ENCODE measurements at places on chromosomes 3 and 15.

GRCh38 chr15:92914103-92914499 is 14.0 kb downstream of the CHD2 start:
- DNase-seq, result no peak

- DNase-seq, result no peak
Observed at GRCh38 chr3:62875558-62876002, 364 bp upstream of the CADPS start.

DNA sequence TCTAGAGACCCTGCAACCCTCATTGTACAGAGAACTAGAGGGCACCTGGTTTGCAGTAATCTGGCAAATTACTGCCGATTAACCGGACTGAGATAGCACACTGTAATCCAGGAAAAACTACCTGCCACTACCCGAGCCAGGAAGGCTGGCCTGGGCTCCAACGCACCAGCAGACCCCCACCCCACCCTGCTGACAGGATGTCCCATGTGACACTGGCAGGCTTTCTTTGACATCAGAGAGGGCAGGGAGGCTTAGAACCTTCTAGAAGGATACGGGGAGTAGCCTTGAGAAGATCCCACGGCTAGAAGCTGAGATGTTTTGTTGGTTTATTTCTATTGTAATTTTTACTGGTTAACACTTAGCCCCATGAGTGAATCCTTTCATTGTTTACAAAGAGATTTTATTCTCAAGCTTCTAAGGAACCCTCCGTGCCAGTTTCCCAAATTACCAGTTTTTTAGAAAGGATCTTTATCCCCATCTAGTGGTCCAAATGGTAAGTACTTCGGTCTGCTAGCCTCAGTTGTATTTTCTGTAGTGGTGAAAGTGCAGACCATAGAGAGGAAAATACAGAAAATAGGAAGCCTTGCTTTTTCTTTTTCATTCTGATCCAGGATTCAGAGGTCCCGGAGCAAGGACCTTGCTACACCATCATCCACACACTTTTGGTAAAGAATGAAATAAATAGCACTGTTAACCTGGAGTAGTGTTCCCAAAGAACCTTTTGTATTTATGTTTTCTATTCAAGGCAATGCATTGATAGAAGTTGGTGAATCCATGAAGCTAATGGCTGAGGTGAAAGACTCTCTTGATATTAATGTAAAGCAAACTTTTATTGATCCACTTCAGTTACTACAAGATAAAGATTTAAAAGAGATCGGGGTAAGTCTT is 81.9 kb upstream of the ADAMTSL3 start:
- no peak for DNase-seq

GRCh38 chr3:101902041-101902440 is 52.7 kb downstream of the NFKBIZ start:
- no peak for DNase-seq

DNA sequence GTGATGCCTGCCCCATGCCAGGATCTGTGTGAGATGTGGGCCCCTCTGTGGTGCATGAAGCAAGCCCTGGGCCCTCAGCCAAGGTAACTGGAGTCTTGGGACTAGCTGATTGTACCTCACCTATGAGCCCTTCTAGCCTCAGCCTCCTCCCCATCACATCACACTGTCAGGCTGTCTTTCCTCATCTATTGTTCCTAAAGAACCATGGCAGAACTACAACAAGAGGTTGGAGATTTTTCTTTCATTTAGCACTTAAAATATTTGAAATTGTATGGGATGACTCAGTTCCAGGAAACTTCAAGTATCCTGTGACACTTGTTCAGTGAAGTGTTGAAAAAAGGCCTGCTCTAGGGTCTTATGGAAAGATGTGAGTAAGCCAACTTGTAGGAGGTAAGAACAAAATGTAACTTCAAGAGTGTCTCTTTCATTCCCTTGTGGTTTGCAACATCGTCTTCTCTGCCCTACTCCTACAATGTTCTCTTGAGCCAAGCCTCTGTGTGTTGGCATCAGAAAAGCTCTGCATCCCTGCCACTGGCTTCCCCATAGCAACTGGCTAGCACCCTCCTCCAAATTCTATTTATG is 58.7 kb upstream of the TIPARP start:
- DNase-seq, result no peak

- DNase-seq, result no peak
Observed at GRCh38 chr3:132785292-132785691, 63.1 kb upstream of the NPHP3 start.

DNA sequence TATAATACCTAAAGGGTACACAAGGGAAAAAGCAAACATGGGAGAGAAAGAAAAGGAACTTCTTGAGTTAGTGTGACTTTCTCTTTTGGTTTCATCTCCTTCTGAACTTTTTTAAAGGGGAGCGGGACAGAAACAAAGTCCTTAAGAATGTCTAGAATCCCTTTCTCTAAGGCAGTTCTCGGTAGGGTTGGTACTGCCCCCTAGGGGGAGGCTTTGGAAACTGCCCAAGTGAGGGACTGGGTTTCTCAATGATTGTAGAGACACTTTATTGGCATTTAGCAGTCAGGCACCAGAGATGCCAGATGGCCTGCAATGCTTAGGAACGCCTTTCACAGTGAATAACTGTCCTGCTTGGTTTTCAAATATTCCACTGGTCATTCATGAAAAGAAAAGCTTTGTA is 172.7 kb downstream of the WDR72 start:
- DNase-seq, result no peak

DNA sequence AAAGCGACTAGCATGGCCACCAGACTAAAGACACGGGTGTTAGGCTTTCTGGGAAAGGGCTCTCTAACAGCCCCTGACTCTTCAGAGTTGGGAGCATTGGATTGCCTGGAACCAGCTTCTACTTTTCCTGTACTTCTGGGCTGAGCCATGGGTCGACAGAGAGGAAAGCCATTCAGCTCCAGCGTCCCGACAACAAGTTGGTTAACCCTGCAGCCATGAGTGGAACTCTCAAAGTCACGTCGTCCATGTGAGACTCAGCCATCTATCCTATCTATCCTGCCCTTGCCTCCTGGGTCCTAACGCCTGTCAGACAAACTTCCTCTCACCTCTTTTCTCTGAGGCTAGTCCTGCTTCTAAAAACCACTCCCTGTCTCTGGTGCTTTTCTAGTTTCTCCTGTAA is 32.6 kb upstream of the TBC1D5 start:
- DNase-seq, result peak; percentile 26

DNA sequence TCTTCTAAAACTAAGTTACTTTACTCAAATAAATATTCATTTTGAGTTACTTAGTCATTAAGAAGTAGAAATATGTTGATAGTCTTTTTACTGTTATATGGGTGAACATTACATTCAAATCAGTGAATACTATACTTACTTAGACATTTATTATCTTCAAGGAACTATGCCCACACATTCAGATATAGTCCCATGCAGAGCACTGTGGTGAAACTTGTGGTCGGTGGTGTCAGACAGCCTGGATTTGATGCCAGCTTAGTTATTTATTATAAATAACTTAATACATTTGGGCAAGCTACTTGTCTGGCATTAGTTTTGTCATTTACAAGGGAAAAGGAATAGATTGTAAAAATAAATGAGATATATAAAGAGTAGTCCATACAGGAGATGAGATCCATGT is 149.5 kb downstream of the RAP2B start:
- no peak for DNase-seq

DNA sequence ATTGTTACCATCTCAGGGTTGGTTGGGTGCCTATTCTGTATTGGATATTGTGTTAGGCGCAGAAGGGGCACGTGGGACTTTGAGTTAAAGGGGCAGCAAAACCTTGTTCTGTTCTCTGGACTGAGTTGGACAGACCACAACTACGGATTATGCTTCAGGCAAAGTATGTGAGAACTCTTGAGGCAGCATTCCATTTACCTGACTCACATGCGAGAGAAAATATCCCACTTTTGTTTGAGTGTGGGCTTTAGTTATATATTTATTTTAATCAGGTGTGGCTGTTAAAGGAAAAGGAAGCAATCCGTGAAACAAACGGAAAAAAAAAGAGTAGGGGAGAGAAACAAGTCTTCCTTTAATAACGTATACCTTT is 627 bp upstream of the PLS1 start:
- DNase-seq, result no peak

- no peak for DNase-seq
Observed at GRCh38 chr3:25547943-25548674, 116.6 kb downstream of the TOP2B start.

DNA sequence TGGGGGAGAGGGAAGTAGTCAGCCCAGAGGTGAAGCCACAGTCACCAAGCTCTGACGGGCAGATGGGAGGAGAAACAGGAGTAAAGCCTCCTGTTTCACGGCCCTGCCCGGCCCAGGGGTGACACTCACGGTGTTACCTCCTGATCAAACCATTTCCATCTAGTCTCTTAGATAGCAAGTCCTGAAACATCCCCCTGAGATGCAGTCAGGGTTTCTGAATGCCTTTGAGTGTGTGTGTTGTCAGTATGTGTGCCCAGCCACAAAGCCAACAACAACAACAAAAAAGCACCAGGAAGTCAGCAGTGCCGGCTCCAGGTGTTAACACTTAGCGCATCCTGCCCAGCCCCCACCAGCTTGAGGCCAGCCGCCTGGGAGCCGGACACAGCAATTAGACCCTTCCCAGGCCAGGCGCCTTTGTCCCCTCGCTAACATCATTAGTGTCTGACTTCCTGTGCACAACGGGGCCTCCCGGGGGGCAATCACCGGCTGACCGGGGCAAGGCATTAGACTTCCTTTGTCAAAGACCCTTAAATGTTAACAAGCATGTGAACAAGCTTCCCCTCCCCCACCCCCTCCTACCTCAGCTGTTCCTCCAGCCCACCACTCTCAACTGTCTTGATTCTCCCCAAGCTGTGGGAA is 34.5 kb downstream of the IL17RD start:
- no peak for DNase-seq

- DNase-seq, result no peak
Observed at GRCh38 chr3:191133359-191133758, 65.7 kb upstream of the OSTN start.

- no peak for DNase-seq
Observed at GRCh38 chr3:61758839-61759238, 197.5 kb downstream of the PTPRG start.

- peak; percentile 25 for DNase-seq
Observed at GRCh38 chr15:90871139-90871715, 2.8 kb downstream of the FURIN start.

- no peak for DNase-seq
Observed at GRCh38 chr3:52246728-52247408, 1.3 kb downstream of the PPM1M start.

GRCh38 chr3:109336291-109336861 is 970 bp downstream of the DPPA4 start:
- peak; percentile 7 for DNase-seq

DNA sequence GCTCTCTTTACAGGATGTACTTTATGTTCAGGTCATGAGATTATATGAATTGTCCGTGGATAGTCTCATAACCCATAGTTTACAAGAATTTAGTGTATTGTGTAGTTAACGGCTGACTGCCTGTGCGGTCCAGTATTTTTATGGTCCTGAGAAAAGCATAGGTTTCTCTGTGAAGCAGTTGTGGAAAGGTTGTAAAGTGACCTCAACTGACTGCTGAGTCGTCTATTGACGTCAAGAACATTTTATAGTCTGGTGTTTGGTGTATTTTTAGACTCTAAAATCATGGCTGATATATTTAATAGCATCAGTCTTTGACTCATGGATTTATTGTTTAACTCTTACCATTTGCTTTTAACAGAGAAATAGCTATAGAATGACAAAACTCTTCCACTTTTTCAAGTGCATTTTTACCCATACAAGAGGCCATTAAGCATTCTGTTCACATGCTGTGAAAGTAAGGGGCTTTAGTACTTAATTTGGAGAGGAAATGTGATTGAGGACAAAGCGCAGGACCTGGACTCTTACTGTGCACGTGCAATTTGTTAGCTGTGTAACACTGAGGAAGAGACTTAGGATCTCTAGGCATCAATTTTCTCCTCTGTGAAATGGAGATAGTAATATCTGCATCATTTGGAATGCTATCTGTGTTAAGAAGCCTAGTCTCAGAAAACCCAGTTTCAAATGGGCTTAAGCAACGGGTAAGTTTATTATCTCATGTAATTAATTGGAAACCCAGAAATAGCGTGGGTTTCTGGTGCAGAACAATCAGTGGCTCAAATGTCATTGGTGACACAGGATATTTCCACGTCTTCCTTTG is 240.8 kb downstream of the NFKBIZ start:
- no peak for DNase-seq

GRCh38 chr15:41401904-41402267 is 410 bp downstream of the NDUFAF1 start:
- DNase-seq, result no peak

DNA sequence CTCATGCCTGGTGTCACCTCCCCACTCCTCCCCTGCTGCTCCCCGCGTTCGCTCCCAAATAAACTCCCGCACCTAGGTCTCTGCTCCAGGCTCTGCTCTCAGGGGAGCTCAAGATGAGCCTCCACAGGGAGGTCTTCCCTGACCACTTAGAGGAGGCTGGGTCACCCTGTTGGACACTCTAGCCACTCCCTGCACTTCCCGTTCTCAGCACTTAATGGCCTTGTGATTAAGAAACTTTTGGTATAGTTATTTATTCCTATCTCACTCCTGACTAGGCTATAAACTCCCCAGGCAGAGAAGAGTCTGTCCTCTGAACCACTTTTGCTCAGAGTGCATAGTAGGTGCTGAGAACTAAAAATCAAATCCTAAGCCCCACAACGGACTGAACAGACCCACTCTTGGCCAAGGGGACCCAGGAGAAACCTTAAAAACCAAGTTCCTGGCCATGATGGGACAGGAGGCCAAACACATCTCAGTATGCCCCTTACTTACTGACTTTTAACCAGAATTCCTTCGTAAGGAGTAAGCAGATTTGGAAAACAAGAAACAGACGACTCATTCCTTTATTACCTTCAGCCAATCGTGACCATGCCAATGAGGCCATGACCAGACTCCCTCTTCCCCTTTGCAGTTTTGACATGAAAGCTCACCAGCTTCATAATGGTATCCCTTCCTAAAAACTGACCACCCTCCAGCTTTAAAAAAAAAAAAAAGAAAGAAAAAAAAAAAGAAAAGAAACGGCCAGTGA is 69.0 kb upstream of the HRH1 start:
- DNase-seq, result no peak

GRCh38 chr15:100596792-100597191 is 5.2 kb downstream of the LINS1 start:
- peak; percentile 86 for DNase-seq

- DNase-seq, result no peak
Observed at GRCh38 chr3:40827942-40828688, 303.4 kb downstream of the ZNF621 start.

- DNase-seq, result no peak
Observed at GRCh38 chr15:39786447-39787056, 3.9 kb upstream of the FSIP1 start.

Measured in T-helper 2 cell (primary cell).